ENCODE measurements at places on chromosomes 16 and 17. TPM values are rescaled to one million over a fixed set of nuclear protein-coding genes. Genes with fewer than 3 reads are reported as not detected.
A peak's percentile ranks its signal among the peaks of the same experiment; 100 is the strongest.

KRT33A gene
- not detected for total RNA-seq

DNA sequence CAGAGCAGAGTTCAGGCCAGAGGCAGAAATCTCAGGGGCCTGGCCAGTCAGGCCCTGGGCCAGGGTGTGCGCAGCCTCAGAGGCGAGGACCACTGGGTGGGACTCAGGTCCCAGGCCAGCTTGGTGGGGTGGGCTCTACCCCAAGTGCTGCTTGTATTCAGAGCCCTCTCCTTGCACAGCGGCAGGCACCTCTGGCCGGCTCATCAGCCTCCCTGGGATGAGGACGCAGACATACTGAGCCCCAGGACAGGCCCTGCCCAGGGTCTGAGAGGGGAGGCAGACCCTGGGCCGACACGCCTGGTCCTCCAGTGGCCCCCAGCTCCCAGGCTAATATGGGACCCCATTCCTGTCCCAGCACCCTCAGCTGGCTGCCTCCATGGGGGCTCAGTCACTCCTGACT lies 7.6 kb upstream of the IL27 start:
- no peak for DNase-seq
- H3K4me3 ChIP-seq, result no peak overlapping the region
- H3K4me1 ChIP-seq, result no peaks in the 10 kb centered on the region
- H3K36me3 ChIP-seq, result no peaks in the 10 kb centered on the region

DNA sequence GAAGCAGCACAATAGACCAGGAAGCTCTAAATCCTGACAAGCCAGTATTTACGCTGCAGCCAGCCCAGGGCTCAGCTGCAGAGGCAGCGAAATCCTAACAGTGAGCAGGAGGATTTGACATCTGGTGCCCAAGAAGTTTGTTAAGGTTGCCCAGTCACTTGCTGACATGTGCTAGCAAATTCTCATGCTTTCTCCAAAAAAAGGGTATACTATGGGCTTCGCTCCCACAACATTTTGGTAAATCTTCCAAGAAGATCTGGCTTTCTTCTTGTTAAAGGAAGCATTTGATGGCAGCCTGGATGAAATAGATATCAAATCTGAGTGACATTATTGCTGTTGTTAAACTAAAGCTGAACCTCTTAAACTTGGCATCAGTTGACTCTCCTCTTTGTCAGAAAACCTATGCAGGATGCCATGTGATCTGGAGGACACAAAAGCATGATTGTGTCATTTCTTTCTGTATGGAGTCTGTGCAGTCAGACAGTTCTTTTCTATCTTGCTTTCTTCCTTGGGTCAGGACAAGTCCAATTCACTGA lies 949.7 kb upstream of the RBFOX1 start:
- no peak overlapping the region for H3K27ac ChIP-seq
- H3K36me3 ChIP-seq, result no peaks in the 10 kb centered on the region
- H3K4me3 ChIP-seq, result no peak overlapping the region
- no peaks in the 10 kb centered on the region for H3K4me1 ChIP-seq

DNA sequence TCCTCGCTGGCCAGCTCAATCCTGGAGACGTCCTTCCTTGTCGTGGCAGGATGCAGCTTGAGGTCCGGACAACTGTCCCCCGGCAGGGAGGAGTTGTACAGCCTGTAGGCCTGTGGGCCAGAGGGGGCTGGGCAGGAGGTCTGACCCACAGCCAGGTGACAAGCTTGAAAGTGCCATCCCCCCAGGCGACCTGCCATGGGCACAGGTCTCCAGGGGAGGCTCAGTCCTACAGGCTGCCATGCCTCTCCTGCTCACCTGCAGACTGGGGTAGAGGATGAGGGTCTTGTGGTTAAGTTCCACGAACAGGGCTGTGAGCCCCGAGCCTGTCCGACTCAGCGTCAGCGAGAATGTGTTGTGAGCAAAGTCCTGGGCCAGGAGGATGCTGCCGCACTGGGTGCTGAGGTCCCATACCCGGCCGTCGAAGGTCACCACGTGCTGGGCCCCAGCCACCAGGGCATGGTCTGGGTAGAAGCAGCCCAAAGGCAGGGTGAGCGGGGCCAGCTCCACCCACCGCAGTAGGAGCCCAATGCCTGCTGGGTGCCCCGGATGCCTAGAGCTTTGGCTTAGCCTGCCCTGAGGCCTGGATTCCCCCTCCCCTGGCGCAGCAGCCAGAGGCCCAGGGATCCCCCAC lies 39.8 kb downstream of the RMI2 start:
- H3K27ac ChIP-seq, result no peak overlapping the region
- DNase-seq, result no peak
- peaks cover 4% of the 10 kb centered on the region for H3K36me3 ChIP-seq

- DNase-seq, result no peak
- H3K4me3 ChIP-seq, result peak overlapping the region; percentile 6
- no peaks in the 10 kb centered on the region for H3K27me3 ChIP-seq
These were observed 2.7 kb upstream of the AP1G1 start for GRCh38 chr16:71811261-71811803.

MMP25 gene
- 5.2 TPM for total RNA-seq

DNA sequence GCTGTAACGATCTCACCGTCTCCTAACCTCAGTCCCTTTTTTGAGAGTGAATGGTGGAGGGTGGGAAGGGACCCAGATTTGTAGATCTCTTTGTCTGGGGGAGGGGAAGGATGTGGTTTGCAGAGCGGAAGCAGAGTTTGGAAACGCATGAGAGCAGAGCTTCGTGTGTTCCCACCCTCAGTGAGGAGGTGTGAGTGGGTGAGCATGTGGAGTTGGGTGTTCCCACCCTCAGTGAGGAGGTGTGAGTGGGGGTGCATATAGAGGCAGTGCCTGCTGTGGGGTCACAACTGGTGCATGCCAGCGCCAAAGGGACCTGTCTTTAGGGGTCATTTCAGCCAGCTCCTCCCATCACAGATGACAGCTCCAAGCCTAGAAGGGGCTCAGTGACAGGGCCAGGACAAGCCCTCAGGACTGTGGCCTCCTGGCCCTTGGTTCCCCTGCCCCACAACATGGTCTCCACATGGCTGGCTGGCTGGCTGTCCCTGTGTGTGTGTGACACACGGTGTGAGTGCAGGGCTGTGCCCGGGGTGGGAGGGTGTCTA lies 1.8 kb upstream of the CISD3 start:
- peaks cover 78% of the 10 kb centered on the region for H3K4me1 ChIP-seq
- H3K27ac ChIP-seq, result peak overlapping the region; percentile 99
- H3K36me3 ChIP-seq, result peaks cover 6% of the 10 kb centered on the region
- H3K4me3 ChIP-seq, result peak overlapping the region; percentile 93
- no peaks in the 10 kb centered on the region for H3K27me3 ChIP-seq
- peak; percentile 62 for DNase-seq

DNA sequence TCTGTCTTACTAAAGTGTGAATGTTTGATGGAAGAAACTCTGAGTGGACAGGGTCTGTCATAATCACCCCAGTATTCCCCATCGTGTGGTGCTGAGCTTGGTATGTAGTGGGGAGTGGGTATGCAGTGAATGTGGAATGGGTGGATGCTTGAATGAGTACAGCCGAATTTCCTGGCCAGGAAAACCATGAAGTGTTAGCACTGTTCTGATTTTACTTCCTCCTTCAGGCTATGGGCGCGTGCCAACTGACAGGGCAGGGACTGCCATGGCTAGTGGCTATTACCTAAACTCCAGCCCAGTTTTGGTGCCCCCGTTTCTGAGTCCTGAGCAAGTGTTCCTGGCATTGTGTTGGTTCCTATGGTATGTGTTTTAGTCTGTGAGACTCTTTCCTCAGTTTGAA lies 48.6 kb downstream of the PRKCA start:
- peaks cover 84% of the 10 kb centered on the region for H3K4me1 ChIP-seq
- no peak overlapping the region for H3K27ac ChIP-seq
- no peak for DNase-seq
- H3K27me3 ChIP-seq, result no peaks in the 10 kb centered on the region
- peaks cover 4% of the 10 kb centered on the region for H3K36me3 ChIP-seq

- H3K27me3 ChIP-seq, result peaks cover 11% of the 10 kb centered on the region
- no peaks in the 10 kb centered on the region for H3K4me1 ChIP-seq
- H3K4me3 ChIP-seq, result no peak overlapping the region
- no peak overlapping the region for H3K27ac ChIP-seq
- no peak for DNase-seq
These were observed 47.6 kb upstream of the MON1B start for GRCh38 chr16:77143364-77143763.

DDX5 gene
- total RNA-seq, result 1,188 TPM

DNA sequence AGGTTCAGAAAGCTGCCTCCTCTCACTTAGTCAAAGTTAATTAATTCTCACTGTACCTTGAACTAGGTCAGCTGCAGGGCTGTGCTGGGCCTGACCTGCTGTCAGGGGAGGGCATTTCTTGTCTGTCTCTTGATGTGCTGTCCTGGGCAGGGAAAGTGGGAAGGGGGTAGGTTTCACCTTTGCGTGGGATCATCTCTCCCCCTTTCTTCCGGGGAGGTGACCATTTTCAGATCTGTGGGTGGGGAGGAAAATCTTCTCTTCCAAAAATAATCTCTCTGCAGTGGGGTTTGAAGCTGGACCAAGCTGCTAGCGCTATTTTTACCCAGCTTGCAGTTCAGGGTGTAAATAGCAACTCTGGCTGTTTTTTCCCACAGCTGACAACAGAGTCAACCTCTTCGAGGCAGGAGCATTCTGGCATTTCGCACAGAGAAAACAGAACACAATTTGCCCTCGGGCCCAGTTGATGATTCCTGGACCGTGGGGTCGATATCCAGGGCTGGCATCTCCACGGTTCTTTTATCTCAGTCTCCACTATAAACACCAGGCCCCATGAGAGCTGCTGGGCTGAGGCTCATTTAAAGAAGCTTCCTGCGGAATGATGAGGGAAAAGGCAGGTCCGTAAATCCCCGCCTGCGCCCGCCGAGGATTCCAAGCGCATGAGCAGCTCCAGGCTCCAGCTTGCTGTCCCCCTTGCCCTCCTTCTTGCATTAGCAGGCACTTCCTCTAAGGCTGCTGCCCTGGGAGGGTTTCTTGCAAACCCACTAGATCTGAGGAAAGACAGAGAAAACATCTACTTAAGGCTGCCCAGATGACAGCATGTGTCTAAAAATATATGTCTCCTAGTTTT lies 93.9 kb downstream of the YPEL2 start:
- DNase-seq, result no peak
- no peak overlapping the region for H3K4me3 ChIP-seq
- H3K4me1 ChIP-seq, result peaks cover 23% of the 10 kb centered on the region
- no peak overlapping the region for H3K27ac ChIP-seq
- no peaks in the 10 kb centered on the region for H3K36me3 ChIP-seq
- H3K27me3 ChIP-seq, result no peaks in the 10 kb centered on the region

MT1A gene
- total RNA-seq, result 1.5 TPM

RETREG3 gene
- total RNA-seq, result 42.6 TPM

ABCA6 gene
- 0.22 TPM for total RNA-seq

BANP gene
- total RNA-seq, result 35.8 TPM

PITPNC1 gene
- 79.5 TPM for total RNA-seq

DNA sequence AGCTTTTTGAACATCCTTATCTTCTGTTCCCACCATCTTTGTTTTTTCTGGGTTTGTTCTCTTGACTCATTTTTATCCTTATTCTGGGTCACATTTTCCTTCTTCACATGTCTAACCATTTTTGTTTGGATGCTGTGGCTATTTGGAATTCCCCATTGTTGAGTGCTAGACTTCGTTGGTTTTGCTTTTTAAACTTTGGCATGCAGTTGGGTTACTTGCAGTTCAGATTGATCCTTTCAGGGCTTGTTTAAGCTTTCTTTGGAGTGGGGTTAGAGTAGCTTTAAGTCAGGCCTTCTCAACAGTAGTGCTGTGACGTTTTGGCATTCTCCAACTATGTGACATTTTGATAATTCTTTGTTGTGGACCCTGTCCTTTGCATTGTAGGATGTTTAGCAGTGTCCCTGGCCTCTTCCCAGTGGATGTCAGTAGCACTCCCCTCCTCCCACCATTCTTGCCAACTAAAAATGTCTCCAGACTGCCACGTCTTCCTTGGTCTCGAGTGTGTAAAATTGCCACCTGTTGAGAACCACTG lies 21.1 kb downstream of the PRMT7 start:
- peaks cover 8% of the 10 kb centered on the region for H3K36me3 ChIP-seq
- peak overlapping the region; percentile 25 for H3K27ac ChIP-seq
- peaks cover 36% of the 10 kb centered on the region for H3K4me1 ChIP-seq
- H3K27me3 ChIP-seq, result no peaks in the 10 kb centered on the region

- H3K27me3 ChIP-seq, result no peaks in the 10 kb centered on the region
- peak overlapping the region; percentile 69 for H3K4me3 ChIP-seq
- H3K27ac ChIP-seq, result peak overlapping the region; percentile 71
- peaks cover 60% of the 10 kb centered on the region for H3K4me1 ChIP-seq
- peaks cover 26% of the 10 kb centered on the region for H3K36me3 ChIP-seq
These were observed 27.6 kb upstream of the LASP1NB start for GRCh38 chr17:38897671-38898290.

GRCh38 chr16:2460391-2460713 lies 443 bp downstream of the TEDC2 start:
- H3K27me3 ChIP-seq, result no peaks in the 10 kb centered on the region
- no peak overlapping the region for H3K27ac ChIP-seq
- no peak for DNase-seq
- peak overlapping the region; percentile 87 for H3K4me3 ChIP-seq
- peaks cover 12% of the 10 kb centered on the region for H3K4me1 ChIP-seq

- H3K4me1 ChIP-seq, result peaks cover 13% of the 10 kb centered on the region
- no peaks in the 10 kb centered on the region for H3K36me3 ChIP-seq
- H3K4me3 ChIP-seq, result no peak overlapping the region
These were observed 78.8 kb downstream of the WIPI1 start for GRCh38 chr17:68378268-68379176.

SLC12A3 gene
- total RNA-seq, result not detected

ZNF385C gene
- total RNA-seq, result 1.6 TPM

DNA sequence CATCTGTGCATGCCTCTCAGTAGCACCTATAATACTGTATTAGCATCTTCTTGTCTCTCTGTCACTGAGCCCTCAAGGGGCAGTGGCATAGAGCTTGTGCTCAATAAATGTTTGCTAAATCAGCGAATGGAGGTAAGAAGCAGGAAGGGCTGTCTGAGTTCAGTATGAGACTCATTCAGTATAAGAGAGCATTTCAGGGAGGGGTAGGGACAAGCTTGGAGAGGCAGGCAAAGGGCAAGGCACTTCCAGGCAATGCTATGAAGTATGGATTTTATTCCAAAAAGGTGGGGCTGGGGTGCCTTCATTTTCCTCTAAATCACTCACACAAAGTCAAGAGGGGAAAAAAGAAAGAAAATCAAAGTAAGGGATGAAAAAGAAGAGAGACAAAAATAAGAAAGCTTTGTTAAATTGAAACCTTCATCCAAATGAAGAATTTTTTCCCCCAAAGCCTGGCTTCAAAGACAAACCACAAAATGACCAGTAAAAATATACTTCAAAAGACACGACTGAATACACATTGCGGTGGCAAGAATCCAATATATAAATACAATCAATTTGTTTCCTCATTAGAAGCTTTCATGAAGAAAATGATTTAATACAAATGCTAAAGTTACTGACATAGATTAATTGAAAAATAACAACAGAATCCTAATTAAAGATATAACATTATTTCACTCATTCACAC lies 51.2 kb downstream of the SKAP1 start:
- peaks cover 6% of the 10 kb centered on the region for H3K36me3 ChIP-seq
- no peaks in the 10 kb centered on the region for H3K27me3 ChIP-seq
- DNase-seq, result no peak
- H3K4me1 ChIP-seq, result peaks cover 9% of the 10 kb centered on the region
- no peak overlapping the region for H3K27ac ChIP-seq
- H3K4me3 ChIP-seq, result no peak overlapping the region
